Brain (organoid and tissue), 16 donors: ENCODE measurements at places on chromosomes 5 and 9.

GRCh38 chr9:123437201-123437600, 81.2 kb downstream of the CRB2 start:
- DNase-seq, result no peak

GRCh38 chr9:128470560-128470959, 14.8 kb downstream of the ODF2 start:
- DNase-seq, result peak; percentile 9

- no peak for DNase-seq
Observed at GRCh38 chr5:143290125-143290524, 113.4 kb downstream of the NR3C1 start.

GRCh38 chr5:94577466-94578245, 40.7 kb downstream of the KIAA0825 start:
- no peak for DNase-seq

GRCh38 chr5:172901788-172902496, 57.3 kb upstream of the RPL26L1 start:
- no peak for DNase-seq

- no peak for DNase-seq
Observed at GRCh38 chr5:177611446-177612214, 11.7 kb downstream of the B4GALT7 start.

DNA sequence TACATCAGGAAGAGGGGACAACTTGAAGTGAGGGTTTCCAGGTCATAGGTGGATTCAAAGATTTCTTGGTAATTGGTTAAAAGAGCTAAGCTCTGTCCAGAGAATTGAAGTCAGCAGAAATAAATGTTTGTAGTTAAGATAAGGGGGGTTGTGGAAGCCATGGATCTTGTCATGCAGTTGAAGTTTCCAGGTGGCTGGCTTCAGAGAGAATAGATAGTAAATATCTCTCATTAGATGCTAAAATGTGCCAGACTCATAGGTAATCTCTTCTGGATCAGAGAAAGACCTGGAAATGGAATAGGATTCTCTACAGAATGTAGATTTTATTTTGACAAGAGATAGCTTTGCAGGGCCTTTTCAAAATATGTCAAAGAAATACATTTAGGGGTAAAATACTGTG, 491.7 kb downstream of the PRR16 start:
- no peak for DNase-seq

DNA sequence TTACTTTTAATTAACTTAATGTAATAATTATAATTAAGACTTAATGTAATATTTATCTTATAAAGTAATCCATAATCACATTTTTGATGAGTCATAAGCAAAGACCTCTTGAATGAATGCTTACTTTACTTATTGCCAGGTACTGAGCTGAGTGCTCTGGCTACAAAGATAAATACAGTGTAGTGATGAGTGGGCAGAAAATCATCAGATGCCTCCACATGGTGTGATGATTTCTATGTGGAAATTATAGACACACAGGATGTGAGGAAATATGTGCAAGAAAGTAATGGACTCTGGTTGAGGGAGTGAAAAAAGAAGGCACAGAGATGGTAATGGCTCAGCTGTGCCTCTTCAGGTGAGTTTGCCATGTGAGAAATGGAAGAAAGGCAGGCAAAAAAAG, 422.6 kb upstream of the CD180 start:
- no peak for DNase-seq

DNA sequence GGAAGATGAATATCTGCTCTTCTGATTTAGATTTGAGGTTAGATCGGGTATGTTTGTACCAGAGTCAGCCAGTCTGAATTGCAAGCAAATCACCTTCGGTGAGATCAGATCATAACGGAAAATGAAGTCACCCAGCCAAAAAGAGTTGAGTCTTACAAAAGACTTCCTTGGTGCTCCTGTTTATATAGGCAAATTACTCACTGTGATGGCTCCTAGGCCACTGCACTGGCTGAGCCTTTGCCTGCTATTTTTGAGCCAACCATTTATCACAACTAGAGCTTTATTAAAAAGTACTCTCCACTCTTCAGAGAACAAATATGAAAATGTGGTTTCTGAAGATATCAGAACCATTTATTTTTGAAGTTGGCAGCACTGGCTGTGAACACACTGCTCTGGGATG, 277.7 kb upstream of the PCSK5 start:
- DNase-seq, result no peak

DNA sequence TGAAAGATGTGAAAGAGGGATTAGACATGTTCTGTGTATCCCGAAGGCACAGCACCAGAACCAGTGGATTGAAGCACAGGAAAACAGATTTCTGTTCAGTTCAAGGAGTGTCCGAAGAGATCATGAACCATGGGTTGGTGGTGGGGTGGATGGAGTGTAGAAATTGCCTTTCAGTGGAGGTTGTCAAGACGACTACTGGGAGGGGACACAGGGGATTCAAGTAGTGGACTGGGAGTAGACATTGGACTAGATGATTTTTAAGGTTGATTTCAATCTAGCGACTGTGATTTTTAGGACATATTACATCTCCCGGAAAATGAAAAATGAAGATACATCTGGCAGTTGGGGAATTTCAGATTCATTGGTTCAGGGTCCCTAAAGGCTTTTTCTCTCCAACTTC, 35.9 kb upstream of the TNFAIP8 start:
- DNase-seq, result no peak

DNA sequence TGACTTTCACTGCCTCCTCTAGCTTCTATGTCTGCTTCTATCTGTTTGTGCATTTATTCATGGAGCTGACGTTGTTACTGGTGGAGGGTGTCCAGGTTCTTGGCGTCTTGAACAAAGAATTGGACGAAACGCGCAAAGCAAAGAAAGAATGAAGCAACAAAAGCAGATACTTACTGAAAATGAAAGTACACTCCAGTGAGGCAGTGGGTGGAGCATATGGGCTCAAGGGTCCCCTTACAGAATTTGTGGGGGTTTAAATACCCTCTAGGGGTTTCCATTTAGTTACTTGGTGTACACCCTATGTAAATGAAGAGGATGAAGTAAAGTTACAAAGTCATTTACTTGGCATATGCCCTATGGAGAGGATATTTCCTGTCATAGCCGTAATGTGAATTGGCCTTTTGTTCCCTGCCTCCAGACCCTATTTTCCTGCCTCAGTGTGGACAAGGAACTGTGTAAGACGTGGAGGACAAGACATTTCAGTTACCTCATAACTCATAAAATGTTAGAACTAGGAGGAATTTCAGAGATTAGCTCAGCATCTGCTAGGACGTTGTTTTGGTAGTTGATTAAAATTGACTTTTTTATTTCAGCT, 3.1 kb downstream of the POLR3G start:
- no peak for DNase-seq

DNA sequence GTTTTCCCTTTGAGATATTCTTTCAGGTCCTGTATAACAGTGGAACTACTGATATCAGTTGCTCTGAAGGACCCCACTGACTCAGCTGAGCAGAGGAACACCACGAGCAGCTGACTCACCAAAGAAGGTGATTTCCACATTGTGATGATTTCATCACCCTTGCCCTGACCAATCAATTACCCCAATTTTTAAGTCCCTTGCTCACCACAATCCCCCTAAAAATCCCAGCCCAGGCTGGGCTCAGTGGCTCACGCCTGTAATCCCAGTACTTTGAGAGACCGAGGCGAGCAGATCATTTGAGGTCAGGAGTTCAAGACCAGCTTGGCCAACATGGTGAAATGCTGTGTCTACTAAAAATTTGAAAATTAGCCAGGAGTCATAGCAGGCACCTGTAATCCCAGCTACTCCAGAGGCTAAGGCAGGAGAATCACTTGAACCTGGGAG, 125.3 kb upstream of the ABCA1 start:
- DNase-seq, result no peak

- no peak for DNase-seq
Observed at GRCh38 chr5:140340605-140341121, 5.7 kb downstream of the HBEGF start.

DNA sequence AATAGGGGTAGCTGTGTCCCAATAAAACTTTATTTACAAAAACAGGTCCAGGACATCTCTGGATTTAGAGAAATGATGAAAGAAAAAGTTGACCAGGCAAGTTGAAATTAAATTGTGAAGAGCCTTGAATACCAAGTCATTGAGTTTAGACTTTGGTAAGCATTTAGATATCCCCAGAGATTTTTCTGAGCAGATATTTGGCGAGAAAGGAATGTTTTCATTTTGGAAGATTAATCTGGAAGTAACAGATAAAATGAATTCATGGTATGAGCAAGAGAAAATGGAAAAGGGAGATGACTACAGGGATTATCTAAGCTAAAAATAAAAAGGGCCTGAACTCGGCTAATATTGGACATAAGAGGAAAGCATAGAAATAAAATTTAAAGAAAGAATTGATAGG, 157.6 kb downstream of the ACTL7B start:
- no peak for DNase-seq

GRCh38 chr5:24320643-24321042, 324.1 kb downstream of the CDH10 start:
- DNase-seq, result no peak

- no peak for DNase-seq
Observed at GRCh38 chr5:36403632-36404311, 102.1 kb upstream of the RANBP3L start.

GRCh38 chr5:114407783-114408182, 45.9 kb downstream of the KCNN2 start:
- DNase-seq, result no peak

GRCh38 chr9:99361817-99362216, 139.7 kb downstream of the SEC61B start:
- peak; percentile 98 for DNase-seq

DNA sequence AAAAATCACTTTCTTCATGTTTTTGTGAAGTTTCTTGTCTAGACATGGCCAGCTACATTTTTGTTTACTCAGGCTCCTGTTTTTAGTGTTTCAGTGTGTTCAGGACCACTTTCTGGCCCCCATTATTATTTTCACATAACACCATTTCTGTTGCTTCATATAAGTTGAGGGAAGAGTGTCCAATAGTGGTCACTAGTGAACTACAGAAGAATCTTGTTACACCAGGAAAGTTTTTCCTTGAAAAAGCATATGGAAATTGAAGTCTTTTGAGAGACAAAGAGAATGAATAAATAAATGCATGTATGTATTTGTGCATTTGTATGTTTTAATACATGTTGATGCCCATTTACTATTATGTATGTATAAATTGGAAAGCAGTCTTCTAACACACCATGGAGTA, 3.8 kb downstream of the ADAMTSL1 start:
- no peak for DNase-seq

- no peak for DNase-seq
Observed at GRCh38 chr5:132103969-132104391, 30.4 kb downstream of the CSF2 start.

DNA sequence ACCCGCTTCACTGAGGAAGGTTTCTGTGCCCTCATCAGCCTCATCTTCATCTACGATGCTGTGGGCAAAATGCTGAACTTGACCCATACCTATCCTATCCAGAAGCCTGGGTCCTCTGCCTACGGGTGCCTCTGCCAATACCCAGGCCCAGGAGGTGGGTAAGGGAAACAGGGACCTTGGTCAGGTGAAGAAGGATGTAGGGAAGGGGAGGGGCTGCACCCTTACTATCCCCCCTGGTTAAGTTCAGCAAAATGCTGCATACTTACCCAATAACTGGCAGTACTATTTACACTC, 4.4 kb downstream of the SLC4A9 start:
- no peak for DNase-seq

DNA sequence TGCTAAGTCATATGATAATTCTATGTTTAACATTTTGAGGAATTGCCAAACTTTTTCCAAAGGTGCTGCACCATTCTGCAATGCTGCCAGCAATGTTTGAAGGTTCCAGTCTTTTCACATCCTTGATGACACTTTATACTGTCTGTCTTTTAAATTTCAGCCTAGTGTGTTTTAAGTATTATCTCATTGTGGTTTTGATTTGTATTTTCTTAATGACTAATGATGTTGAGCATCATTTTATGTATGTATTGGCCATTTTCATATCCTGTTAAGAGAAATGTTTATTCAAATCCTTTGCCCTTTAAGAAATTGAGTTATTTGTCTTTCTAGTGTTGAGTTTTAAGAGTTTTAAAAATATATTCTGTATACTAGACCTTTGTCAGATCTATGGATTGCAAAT, 5.0 kb upstream of the TEX48 start:
- DNase-seq, result no peak

DNA sequence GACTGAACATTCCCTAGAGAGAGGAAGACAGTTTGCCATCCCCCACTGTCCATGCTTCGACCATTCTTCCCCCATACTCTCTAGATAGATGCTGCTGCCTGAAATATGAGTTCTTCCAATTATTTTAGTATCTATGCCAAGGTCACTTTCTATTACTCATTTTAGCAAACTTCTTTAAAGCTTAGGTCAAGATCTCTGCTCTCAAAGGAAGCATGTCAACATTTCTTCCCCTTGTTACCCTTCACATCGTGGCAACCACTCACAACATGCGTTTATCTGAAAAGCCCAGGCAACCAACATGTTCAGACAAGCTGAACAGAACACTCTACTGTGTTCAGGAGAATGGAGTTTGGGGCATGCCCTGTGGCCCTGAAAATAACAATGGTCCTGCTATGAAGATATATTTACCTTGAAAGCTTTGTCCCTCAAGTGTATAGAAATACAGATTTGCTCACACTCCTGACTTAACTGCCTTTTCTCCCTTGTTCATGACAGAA, 138.4 kb upstream of the KIF2A start:
- DNase-seq, result no peak

DNA sequence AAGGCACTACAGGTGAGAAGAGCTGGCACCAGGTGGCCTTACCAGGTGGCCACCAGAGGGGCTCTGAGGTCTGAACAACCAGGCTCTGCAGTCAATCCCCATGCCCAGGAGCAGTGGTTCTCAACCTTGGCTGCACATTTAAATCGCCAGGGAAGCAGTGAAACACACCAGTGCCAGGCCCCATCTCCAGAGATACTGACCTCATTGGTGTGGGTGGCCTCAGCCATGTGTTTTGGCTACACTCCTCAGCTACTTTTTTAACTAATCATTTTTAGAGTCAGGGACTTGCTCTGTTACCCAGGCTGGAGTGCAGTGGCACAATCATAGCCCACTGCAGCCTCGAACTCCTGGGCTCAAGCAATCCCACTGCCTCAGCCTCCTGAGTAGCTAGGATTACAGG, 56.0 kb downstream of the GABBR2 start:
- DNase-seq, result no peak

GRCh38 chr9:105535920-105536668, 21.8 kb upstream of the FKTN start:
- no peak for DNase-seq

DNA sequence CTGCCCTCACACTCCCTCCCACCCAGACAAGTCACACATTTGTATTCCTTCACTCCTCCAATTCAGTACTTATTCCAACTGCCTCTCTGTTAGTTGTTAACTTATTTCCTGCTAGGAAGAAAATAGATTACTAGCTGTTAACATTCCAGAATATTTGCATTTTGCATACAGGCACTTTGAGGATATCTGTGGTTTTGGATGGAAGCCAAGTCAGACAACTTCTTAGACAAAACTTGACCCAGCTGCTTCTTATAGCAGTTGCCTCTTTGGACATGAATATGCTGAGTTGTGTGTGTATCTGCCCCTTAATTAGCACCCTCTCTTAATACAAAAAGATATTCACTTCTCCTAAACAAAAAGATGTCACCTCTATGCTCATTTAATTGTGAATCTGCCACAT, 1280.6 kb upstream of the ACO1 start:
- no peak for DNase-seq
